ENCODE measurements at places on chromosomes 7 and 10.

GRCh38 chr10:102230264-102230860, 4.3 kb downstream of the ELOVL3 start:
- peak; percentile 42 for DNase-seq

- no peak for DNase-seq
Measured at GRCh38 chr7:116739307-116739706, 67.3 kb downstream of the MET start.

DNA sequence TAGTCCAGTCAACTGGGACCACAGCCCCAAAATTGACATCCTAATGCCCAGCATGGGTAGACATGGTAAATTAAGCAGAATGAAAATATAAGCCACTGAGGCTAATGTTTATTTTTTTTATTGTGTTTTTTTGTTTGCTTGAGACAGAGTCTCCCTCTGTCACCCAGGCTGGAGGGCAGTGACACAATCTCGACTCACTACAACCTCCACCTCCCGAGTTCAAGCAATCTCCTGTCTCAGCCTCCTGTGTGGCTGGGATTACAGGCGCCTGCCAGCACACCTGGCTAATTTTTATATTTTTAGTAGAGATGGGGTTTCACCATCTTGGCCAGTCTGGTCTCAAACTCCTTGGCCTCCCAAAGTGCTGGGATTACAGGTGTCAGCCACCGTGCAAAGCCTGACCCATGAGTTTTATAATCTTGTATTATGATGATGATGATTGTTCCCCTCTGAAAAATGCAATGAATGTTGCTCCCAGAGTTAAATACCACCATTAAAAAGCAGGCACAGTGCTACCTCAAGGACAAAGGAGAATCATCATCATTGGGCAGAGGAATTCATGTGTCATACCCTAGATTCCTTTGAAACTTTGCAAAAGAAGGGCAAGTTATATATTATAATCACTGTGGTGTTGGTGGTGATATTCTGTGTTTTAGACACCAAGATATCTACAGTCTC, 228.0 kb downstream of the PARD3 start:
- DNase-seq: no peak

DNA sequence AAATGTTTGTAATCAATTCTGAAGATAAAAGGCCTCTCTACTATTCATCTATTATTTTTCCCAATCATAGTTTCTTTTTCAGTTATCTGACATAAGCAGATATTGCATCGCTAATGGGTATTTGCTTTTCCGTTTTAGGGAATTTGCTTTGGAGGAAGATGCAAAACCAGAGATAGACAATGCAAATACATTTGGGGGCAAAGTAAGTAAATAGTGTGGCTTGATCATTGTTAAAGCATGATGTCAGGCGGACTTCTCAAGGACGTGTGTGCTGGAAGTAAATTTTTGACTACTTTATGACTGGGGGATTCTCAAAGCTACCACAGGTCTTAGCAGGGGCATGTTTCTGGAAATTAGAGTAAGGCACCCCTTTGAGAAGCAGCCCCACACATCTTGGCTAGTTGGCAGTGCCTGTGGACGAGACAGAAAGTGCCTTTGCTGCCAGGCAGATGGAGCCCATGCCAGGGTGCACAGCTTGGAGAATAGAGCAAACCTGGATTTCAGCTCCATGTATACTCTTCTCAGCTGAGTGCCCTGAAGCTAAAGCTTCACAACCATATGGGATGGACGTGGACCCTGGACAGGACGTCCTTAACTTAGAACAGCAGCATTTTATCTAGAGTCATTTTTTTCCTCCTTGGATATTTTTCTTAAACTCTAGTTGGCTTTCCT, 68.6 kb downstream of the SRI start:
- DNase-seq: no peak

- DNase-seq: no peak
Measured at GRCh38 chr10:3203972-3204371, 31.4 kb upstream of the PITRM1 start.

GRCh38 chr10:71210542-71210871, 1.9 kb upstream of the UNC5B start:
- DNase-seq: no peak

- no peak for DNase-seq
Measured at GRCh38 chr10:99451499-99451788, 21.0 kb upstream of the GOT1 start.

GRCh38 chr10:7667262-7668141, 736 bp upstream of the ITIH5 start:
- DNase-seq: no peak

GRCh38 chr10:132004052-132004451, 22.3 kb upstream of the BNIP3 start:
- DNase-seq: no peak

GRCh38 chr7:4003503-4003902, 678.6 kb upstream of the FOXK1 start:
- no peak for DNase-seq

- DNase-seq: no peak
Measured at GRCh38 chr10:116312548-116312947, 11.7 kb upstream of the CCDC172 start.

GRCh38 chr7:130352194-130353074, 7.8 kb downstream of the CPA5 start:
- DNase-seq: no peak

GRCh38 chr7:104410742-104411141, 82.3 kb downstream of the LHFPL3 start:
- no peak for DNase-seq

DNA sequence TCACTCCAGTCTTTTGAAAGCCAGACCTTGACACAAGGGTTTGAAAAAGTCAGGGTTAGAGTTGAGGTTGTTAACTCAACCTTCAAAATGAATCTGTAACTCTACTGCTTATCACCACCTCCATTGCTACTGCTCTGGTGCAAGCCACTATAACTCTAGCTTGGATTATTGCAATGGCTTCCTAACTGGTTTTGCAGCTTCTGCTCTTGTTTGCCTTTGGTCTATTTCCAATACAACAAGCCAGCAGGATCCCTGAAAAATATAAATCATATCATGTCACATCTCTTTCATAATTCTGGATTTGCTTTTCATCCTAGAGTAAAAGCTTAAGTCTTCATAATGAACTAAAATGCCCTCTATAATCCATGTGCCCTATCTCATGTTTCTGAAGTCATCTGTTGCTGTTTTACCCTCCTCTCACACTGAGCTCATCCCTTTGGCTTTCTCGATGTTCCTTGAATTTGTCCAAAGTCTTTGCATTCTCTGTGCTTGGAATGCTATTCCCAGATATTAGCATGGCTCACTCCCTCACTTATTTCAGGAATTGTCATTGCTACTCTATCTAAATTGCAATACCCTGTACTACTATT, 10.9 kb downstream of the TAS2R60 start:
- DNase-seq: no peak

DNA sequence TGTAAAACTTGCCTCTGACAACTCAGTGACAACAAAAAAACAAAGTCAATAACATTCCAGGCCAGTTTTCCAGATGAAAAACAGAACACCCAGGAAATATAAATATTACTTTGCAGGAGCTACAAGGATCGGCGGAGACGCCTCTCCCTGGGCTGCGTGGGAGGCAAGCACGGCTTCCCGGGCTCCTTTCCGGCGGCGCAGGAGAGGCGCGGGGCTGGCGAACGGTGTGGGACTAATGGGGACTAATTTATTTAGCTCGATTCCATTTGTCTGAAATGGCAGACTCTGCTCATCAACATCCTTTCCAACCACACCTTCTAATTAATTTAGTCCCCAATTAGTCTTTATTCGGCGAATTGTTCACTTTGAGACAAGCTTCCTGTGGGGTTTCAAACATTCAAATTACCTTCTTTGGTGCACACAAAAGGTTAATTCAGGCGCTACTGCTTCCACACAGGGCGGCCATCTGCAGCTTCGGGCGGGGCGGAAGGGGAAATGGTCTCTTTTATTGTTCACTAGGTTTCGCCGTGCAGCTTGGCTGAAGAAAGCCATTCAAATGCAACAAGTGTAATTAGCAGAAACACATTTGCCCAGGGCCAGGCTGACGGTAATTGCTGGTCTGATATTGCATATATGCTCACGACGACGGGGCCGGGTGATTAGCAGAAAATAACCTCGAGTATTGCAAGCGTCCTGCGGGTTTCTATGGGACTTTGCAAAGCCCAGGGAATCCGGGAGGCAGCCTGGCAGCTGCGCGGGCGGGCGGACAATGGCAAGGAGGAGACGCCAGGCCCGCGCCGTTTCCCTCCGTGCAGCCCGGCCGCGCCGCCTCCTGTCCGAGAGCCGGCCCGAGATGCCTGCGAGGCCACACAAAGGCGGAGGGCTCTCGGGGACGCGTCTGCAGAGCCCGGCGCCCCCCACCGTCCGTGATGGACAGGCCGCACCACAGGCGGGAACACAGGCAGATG, 270.1 kb downstream of the PTPRN2 start:
- DNase-seq: no peak

DNA sequence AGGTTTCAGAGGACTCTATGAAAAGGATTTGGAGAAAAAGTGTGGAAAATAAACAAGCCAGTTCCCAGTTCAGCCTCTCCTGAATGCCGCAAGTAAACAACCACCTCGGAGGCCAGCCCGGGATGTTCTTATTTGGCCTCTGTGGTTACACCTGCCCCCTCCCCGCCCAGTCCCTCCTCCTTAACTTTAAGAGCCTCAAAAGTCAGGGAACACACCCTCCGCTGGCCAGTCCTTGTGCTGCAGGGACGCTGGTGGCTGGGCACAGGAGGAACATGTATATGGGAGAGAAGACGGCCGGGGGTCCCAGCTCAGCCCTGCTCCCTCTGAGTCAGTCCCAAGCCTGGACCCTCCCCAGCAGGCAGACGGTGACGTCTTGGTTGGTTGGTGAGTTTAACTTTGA, 6.1 kb downstream of the CHST3 start:
- no peak for DNase-seq

DNA sequence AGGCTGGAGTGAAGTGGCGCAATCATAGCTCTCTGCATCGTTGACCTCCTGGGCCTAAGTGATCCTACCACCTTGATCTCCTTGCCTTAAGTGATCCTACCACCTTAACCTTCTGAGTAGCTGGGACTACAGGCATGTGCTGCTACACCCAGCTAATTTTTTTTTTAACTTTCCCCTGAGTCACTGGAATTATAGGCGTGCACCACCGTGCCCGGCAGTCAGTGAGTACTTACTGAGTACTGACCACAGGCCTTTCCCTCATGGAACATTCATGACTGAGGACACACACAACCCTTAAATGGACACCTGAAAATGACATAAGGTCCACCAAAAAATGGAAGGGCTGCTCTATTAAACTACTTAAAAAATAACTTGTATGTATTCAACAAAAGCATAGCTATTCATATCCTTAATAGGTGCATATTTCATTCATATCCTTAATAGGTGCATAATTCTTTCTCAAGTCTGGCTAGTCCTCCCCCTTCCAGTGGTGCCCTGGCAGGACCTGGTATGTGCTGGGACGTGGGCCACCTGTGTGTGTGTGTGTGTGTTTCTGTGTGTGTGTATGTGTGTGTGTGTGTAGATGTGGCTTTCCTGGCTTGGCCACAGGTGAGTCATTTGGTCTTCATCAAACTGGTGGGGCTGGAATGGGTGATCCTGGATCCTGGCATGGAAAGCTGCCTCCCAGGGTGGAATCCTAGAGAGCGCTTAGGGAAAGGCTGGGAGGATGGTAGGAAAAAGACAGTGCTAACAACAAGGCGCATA, 3.5 kb downstream of the FAM180A start:
- no peak for DNase-seq

DNA sequence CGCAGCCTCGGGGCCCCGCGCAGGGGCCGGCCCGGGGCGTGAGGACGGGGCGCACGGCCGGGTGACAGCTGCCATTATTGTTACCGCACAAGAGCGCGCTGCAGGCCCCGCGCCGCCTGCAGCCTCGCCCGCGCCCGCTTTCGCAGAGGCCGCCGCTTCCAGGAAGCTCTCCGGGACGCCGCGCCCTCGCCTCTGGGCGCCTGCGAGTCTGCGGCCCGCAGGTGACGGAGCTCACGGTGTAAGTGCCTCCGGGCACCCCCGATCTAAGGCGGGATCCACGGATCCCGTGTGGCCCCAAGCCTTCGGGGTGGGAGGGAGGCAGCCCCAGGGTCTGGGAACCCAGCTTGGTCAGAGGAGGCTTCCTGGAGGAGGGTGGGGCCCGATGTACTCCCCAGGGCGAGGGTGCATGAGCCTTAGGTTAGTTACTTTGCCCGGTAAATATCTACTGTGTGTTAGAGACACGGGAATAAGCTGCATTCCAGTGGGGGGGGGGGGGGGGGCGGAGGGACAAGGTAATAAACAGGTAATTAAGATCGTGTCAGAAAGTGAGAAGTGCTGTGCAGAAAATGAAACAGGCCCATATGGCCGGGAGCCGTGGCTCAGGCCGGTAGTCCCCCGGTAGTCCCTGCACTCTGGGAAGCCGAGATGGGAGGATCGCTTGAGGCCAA, 638 bp downstream of the IQCE start:
- DNase-seq: peak; percentile 32

DNA sequence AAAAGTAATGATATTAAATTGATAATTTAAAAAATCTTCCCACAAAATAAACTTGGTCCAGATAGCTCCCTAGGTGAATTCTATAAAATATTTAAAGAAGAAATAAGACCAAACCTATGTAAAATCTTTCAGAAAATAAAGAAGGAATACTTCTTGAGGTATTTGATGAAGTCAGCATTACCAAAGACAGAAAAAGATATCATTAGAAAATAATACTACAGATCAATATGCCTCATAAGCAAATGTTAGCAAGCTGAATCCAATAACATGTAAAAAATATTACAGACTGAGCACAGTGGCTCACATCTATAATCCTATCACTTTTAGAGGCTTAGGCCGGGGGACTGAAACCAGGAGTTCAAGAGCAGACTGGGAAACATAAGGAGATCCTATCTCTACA, 30.0 kb downstream of the TMEM26 start:
- DNase-seq: no peak

DNA sequence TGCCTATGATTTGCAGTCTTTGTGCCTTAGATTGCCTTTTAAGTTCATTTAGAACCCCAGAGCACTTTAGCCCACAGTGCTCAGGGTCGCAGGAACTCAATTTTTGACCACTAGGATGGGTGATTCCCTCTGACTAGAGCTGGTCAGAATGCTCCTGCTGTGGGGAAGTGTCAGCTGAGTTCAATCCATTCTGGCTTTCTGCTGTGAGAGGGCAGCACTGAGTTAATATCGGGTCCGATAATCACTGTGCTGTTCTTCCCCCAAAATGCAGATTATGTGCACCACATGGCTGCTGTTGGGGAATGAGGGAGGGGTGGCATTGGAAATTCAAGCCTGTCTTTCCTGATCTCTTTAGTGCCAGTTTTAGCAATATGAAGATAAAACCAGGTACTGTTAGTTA, 886.4 kb downstream of the DNAJB9 start:
- DNase-seq: no peak

- DNase-seq: no peak
Measured at GRCh38 chr10:75477680-75478079, 46.3 kb downstream of the LRMDA start.

- no peak for DNase-seq
Measured at GRCh38 chr7:105988276-105988675, 25.2 kb downstream of the CDHR3 start.

DNA sequence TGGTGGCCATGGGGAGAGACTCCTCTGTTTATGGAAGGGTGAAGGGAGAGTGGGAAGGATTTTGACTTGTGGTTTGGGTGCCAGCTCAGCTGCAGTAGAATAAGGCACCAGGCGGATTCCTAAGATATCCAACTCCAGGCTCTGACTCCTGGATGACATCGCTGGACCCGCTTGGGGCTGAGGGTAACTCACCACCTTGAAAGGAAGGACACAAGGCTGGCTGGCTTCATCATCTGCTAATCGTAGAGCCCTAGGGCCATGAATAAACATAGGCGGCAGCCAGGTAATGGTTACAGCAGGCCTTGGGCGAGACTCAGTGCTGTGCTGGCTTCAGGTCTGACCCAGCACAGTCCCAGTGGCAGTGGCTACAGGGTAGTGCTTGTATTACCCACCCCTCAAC, 16.7 kb upstream of the LIPK start:
- no peak for DNase-seq

Data from activated naive CD4-positive, alpha-beta T cell treated with Interleukin-2 at 50 U/mL for 16 hours (primary cell).